ENCODE measurements at places on chromosomes 12 and 14. TPM values are rescaled to one million over a fixed set of nuclear protein-coding genes. Genes with fewer than 3 reads are reported as not detected.
A peak's percentile ranks its signal among the peaks of the same experiment; 100 is the strongest.

DNA sequence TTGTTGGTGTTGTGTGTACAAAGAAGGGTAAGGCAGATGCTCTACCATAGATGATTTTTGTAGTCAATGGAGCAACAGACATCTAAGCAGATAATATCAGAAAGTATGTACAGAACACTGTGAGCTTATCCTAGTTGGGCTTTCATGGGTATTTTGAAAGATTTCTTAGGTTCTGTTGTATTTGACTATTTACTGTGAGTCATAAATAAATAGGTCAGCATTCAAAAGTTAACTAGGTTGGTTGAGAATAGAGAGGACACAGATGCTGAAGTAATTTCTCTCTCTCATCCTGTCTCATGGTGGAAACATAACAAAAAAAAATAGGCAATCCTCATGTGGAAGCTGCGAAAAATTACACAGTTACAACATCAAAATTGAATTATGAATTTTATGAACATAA is 413.5 kb downstream of the CCDC91 start:
- no peak for DNase-seq

DNA sequence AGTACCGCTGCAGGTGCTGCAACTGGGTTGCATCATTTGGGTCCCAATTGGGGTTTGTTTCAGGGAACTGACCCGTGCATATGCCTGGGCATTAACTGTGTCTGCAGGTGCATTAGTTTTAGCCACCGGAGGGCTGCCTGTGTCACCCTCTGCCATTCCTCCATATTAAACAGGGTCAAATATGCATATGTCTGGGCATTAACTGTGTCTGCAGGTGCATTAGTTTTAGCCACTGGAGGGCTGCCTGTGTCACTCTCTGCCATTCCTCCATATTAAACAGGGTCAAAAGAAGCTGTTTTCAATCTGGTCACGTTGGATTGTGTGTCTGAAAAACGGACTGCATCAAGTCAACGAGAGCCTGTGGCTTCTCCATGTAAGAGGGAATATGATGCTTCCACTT is 1317.0 kb downstream of the TMEM121 start:
- no peak for DNase-seq

DNA sequence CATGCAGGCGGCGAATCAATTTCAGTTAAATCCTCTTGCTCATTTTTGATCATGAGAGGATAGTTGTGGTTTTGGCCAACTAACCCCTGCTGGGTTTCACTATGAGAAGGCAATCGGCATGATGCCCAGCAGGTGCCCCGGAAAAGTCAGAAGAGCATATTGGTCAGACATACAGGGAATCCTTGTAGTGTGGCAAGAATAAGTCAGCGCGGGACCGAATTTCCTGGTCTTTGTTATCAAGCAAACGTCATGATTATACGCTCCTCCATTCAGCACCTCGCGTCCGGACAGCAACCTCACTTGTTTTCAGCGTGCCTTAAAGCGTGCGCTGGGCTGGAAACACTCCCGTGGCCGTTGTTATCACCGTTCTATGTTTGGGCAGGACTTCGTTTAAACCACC is 1.8 kb downstream of the TBC1D30 start:
- peak; percentile 78 for DNase-seq

DNA sequence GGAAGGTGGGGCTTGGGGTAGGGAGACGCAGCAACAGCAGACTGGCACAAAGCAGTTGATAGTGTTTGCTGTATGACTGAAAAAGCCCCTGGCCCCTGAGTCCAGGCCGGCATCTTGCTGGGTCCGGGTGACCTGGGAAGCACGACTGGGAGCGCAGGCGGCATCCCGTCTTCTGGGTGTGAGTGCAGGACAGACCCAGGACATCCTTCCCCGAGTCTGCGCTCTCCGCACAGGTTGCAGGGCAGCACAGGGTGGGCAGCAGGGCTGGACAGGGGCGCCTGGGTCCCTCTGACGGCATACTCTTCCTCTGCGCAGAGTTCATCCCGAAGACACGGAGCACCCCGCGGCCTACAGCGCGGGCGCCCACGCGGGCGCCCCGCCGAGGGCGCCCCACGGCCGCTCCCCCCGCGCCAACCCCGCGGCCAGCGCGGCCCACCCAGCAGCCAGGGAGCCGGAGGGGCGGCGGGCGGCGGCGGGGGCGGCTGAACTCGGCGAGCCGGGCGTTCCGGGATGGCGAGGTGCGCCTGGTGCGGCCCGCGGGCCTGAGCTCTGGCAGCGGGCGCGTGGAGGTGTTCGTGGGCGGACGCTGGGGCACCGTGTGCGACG is 9.2 kb upstream of the CYP46A1 start:
- no peak for DNase-seq

Gene PLCZ1
- total RNA-seq, result not detected

DNA sequence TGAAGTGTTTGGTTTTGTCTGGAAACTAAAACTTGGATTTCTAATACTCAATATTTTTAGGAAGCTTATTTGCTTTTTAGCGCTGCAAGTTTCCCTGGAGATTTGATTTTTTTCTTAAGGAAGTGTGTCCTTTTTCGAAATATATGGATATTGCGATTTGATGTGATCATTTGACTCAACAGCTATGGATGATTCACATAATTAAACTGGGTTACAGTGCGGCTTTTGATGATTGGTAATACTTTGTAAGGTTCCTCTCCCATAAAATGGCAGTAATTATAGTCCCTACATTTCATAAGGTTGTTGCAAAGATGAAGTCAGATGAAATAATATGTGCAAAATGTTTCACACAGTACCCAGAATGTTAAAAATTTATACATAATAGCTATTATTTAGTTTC is 13.1 kb downstream of the LDHB start:
- DNase-seq, result no peak

GRCh38 chr12:46743456-46743855 is 82.3 kb downstream of the SLC38A4 start:
- no peak for DNase-seq

GRCh38 chr12:76940671-76941445 is 62.0 kb upstream of the CSRP2 start:
- DNase-seq, result no peak

Measured in osteoblast (primary cell).